ENCODE measurements at places on chromosomes 5 and 9.

DNA sequence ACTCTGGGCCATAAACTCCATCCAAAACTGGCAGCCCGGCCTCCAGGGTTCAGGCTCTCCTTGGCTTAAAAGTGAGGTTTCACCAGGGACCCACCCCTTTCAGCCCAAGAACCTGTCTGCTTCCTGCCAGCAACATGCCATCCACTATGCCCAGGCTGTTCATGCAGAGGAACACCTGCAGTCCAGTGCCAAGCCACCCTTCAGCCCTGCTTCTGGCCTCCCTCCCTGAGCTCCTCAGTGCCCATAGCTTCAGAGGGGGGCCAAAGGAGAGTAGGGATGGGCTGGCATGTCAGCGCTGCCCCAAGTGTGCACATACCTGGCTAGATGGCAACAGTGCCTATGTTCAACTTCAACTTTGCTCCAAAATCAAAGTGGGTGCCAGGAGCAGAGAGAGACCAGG, 166.9 kb upstream of the MRPS30 start:
- no peak for DNase-seq

DNA sequence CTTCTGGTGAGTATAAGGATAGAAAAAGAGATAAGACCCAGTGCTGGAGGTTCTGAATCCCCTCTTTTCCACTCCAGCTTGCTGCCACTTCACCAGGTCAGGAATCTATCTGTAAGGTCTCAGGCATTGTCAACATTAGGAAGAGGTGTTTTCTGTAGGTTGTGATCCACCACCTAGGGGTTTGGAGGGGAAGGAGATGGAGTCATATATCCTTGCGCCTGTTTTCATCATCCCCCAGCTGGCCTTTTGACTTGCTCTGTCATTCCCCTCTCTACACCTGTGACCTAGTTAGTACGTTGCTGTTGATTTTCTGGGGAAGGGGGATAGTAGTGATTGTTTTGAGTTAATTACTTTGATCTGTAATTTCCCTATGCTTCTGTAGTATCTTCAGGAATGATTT, 20.5 kb downstream of the SPINK5 start:
- no peak for DNase-seq

GRCh38 chr9:93467462-93467861, 14.1 kb upstream of the FAM120AOS start:
- DNase-seq, result no peak

DNA sequence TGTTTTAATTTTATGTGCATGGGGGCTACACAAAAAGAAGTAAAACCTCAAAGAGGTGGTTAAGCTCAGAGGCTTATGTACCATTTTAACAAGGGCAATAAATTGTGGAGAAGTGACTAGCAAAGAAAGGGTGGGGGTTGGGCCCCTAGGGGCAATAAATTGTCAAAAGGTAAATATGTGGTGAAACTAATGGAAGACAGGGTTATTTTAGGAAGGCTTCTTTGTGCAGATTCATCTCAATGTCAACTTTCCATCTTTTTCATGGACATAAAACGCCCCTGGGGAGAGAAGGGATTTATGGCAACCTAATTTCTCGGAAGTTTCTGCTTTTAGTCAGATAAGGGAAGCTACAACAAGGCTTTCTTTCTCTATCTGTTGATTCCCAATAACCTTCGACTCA, 42.5 kb upstream of the GOLM1 start:
- DNase-seq, result no peak

DNA sequence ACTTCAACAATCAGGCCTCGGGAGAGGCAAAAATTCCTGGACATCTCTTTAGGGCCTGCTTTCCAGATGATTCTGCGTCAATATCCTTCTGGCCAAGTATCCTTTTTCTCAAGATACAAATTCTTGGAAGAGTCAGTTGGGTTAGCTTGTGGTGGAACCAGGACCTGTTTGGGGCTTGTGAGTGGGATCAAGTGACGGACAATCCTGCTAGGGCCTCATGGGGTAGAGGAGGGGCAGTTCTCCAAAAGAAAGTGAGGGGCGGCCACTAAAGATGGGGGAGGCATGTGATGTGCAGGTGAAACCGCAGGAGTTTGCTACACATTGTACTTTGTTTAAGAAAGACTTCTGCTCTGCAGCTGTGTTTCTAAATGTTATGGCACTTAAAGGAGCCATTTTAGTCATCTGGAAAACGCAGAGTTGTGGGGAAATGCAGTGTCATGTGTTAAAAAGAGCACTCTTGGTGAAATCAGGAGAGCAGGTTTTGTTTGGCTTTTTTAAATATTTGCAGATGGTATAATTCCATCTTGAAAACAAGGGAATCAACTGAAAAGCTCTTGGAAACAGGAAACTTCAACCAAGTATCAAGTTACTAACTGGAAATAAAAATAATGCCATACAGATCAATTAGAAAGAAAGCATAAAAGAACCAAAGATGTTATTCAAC, 27.4 kb upstream of the GSN start:
- no peak for DNase-seq

Measured in left lobe of liver (tissue), 2 donors.